NCI-H2171 (cell line): ENCODE measurements at places on chromosomes 3 and 15.

- DNase-seq, result no peak
Measured at GRCh38 chr15:70528270-70528706, 235.1 kb downstream of the UACA start.

GRCh38 chr15:58951388-58952007, 18.0 kb upstream of the SLTM start:
- no peak for DNase-seq

DNA sequence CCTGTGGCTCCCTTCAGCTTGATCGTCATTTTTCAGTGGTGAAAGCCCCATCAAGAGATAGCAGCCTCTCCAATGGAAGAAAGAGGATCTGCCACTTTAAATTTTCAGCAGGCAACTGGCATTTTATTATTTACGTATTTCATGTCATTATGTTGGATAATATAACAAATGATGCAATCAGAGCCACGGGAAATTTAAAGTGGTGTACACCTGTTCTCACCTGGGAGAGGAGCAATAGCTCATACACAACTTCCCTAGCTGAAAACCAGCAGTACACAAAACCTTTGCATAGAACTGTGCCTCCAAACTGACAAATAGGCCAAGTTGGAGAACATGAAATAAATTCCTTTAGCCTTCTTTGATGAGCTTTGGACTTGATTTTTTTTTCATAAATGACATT, 136.9 kb downstream of the SATB1 start:
- no peak for DNase-seq

- no peak for DNase-seq
Measured at GRCh38 chr3:191543018-191543417, 82.1 kb downstream of the PYDC2 start.

DNA sequence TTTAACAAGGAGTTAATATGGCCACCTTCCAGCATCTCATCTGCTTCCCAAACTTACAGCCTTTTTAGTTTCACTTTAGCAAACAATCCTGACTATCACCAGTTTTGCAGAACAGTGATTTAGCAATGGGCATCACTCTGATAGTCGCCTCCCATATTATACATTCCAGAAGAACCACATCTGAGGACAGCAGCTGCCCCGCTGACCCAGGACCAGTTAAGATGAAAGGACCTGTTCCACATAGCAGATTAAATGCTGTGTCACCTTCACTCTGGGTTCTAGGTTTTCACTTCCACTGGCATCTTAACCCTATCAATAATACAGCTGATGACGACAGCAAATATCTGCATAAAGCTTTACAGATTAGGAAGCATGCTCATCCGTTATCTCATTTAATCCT, 99.8 kb downstream of the TRIM69 start:
- DNase-seq, result no peak

- no peak for DNase-seq
Measured at GRCh38 chr3:48660800-48661400, 1.8 kb downstream of the CELSR3 start.

DNA sequence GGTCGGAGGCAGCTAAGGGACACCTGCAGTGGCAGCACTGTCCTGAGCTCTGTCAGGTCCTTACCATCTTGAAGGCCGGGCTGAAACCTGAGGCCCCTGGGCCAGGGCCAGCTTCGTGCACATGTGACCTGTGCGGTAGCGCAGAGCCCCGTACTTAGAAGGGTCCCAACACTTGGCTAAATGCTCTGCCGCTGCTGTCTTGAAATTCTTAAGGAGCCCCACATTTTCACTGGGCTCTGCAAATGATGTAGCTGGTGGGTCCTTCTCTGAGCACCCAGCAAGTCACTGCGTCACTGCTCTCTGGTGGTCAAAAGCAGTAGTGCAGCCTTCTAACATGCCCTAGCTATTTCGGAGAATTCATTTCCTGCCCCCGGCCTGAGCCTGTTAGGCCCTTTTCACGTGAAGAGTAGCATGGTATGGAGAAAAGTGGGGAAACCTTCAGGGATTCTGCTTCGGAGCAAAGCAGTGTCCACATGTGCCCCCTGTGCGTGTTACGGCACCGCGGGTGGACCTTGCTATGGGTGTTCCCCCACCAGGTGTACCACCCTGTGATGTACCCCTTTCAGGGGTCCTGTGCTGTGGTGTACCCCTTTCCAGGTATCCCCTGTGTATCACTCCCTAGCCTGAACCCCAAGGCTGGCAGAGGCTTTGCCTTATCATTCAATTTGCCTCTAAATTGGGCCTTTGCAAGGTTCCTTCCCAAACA, 79.7 kb downstream of the TMEM266 start:
- peak; percentile 52 for DNase-seq

- DNase-seq, result peak; percentile 55
Measured at GRCh38 chr3:196989721-196990262, 21.2 kb upstream of the PIGZ start.

GRCh38 chr15:65431731-65432130, 9.0 kb upstream of the IGDCC4 start:
- DNase-seq, result no peak

GRCh38 chr3:159196359-159196758, 394.5 kb downstream of the MFSD1 start:
- no peak for DNase-seq

GRCh38 chr3:184320104-184320445, 5.7 kb downstream of the EIF4G1 start:
- peak; percentile 38 for DNase-seq

- no peak for DNase-seq
Measured at GRCh38 chr3:185976100-185976499, 38.3 kb upstream of the TRA2B start.

- no peak for DNase-seq
Measured at GRCh38 chr3:26246901-26247300, 375.7 kb upstream of the LRRC3B start.

DNA sequence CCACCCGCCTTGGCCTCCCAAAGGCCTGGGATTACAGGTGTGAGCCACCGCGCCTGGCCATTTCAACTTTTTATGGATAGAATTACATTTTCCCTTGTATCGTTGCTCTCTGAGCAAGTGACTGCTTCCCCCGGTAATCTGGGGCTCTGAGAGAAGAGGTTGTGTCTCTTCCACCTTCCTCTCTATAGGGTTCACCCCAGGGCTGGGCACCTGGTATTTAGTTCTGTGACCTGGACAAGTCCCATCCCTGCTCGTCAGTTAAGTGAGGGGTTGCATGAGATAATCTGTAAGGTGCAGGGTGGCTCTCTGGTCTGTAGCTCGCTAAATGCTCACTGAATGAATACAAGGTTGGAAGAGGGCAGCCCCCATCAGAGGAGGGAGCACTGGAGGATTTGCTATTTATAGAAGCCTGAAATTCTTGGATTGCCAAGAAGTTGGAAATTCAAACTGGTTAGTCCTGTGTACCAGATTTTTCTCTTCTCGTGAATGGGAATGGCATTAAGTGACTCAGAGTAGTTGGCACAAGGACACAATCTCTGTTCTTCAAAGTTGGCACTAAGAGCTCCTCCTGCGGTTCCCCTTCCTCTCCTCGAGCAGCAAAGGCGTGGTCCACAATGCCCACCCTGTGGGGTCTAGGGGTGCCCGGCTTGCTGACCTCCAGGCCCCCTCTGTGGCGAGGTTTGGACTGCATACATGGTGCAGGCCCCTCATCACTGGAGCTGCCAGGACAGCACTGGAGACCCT, 68.1 kb upstream of the DLG1 start:
- DNase-seq, result no peak

DNA sequence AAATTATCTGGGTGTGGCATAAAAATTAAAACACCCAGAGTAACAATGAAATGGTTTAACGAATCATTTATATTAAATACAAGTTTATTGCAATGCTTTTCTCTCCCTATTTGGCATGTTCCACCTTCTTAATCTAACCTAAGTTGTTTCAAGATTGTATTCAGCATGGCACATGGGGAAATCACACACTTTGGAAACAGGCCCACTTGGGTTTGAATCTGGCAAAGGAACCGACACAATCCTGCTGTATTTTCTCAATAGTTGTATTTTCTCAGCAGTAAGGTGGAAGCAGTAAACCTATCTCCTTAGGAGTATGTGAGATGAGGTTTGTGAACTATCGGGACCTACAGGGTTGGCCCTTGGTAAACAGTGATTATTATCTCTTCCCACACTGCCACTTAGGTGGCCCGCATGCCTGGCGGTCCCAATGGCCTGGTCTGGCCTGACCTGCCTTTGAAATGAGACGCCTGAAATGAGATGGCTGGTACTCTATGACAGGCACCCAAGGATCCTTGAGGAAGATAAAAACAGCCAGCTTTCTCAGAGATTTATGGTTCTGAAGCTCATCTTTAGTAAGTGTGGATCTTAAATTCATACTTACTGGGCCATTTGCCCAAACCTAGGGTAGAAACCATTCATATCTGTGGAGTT, 45.3 kb upstream of the VILL start:
- no peak for DNase-seq

- DNase-seq, result peak; percentile 64
Measured at GRCh38 chr15:51492528-51492927, 130.0 kb downstream of the DMXL2 start.

DNA sequence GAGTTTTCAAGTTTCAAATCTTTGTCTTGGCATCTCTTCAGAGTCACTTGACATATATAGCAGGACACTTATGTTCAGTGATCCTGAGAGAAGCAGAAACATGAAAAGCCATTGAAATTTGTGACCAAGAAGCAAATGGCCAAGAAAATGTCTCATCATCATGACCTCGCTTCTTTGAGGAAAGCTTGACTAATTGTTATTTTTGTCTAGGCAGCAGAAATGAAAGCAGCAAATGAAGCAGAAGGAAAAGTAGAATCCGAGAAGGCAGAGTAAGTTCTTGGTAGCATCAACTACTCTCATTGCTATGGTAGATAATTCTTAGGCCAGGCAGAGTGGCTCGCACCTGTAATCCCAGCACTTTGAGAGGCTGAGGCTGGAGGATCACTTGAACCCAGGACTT, 127.7 kb upstream of the CHRM5 start:
- DNase-seq, result no peak

DNA sequence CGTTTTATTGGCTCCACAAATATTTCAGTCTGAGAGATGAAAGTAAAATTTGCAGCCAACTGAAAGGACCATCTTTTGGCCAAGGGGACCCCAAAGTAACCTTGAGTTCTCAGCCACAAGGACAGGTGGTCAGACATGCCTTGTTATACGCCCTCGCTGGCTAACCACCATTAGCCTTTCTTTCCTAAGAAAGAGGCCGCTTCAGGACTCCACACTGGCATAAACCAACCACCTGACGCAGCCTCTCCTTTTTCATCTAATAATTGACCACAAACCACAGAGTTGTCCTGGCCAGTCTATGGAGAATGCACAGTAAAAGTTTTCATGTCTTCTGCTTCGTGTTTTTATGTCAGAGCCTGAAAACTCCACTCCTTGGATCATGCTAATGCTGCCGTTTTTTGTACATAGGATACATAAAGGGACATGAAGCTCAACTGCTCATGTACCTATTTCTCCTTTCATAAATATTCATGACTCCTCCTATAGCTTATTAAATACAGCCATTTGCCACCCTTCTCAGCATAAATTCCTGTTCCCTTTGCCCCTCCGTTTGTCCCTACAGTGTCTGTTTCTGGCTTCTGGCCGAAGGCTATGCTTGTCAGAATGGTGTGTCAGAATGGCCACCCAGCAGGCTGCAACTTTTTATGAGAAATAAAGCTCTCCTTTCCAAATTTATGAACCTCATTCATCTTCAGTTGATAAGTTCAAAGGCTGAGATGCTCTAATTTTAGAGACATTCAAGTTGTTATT, 374.1 kb upstream of the RBMS3 start:
- DNase-seq, result no peak

DNA sequence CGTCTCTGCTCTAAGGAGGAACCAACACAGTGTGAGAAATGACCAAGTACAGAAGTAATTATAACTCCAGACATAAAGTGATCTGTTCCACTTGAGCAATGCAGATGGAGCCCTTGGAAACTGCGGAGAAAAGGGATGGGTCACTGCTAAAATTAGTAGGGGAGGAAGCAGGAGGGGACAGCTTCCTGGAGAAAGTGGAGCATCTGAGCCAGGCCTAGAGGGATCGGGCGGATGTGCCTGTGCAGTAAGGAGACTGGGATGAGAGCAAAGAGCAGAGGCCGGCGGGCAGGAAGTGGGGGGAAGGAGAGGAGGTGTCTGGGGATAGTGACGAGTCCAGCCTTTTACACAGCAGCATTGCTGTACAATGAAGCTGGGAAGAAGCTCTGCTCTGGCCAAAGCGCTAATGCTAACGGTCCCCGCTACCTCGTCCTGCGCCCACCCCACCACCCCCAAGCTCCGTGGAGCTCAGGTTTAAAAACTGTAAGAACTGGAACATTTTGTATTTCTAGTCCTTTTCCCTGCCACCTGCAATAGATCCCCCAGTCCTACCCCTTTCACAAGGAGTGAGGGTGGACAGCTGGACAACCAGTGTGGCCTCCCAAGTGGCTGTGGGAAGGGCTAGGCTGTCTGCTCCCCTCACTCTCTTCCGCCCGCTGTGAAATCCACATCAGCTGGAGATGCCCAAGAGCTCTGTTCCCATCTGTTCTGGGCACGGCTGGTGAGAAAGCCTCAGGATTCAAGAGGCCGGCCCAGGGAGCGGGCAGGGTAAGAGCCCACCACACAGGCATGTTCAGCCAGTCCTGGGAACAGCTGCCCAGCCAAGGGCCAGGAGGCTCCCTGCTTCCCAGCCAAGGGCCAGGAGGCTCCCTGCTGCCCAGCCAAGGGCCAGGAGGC, 53.0 kb upstream of the HES1 start:
- DNase-seq, result no peak

DNA sequence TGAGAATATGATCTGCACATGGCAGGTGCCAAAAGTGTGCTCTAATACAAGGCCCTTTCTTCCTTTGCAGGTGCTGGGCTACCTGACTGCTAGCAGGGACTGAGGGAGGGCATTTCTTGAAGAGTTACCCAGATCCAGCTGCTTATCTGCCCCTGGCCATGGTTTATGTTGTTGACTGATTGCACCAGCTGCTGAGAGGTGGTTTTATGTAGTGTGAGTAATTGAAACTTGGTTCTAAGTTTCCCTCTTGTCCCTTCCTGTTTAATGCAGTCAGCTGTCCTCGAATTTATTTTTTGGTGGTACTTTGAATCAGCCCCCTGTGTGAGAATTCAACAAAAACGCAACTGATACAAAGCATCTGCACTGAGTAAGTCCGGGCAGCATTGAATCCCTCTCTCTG, 288.3 kb upstream of the C2CD4B start:
- no peak for DNase-seq

GRCh38 chr3:11581237-11582190, 62.2 kb downstream of the VGLL4 start:
- no peak for DNase-seq

DNA sequence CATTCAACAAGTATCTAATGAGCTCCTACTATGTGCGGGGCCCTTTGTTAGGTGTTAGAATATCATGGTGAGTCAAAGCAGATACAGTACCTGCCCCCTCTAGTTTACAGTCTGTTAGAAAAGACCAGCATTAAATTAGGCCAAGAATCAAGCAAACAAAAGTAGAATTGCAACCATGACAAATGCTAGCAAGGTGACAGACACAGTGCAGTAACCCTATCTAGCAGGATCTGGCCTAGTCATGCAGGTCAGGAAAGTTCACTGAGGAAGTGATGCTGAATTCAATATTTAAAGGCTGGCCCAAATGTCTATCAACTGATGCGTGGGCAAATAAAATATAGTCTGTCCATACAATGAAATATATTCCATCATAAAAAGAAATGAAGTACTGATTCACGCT, 200.7 kb downstream of the RORA start:
- no peak for DNase-seq

GRCh38 chr3:80771085-80771484, 990.4 kb downstream of the GBE1 start:
- DNase-seq, result no peak
